T-helper 1 cell treated with Interleukin-12 subunit alpha and Interleukin-12 subunit beta and Interleukin-4 antibody, amounts not matched to agents 30 ng/mL and 1 ng/mL, for 36 hours (primary cell): ENCODE measurements at places on chromosomes 2 and 18. TPM values are rescaled to one million over a fixed set of nuclear protein-coding genes. Genes with fewer than 3 reads are reported as not detected.

The G6PC2 gene
- total RNA-seq, result not detected in 2 replicates

The FTCDNL1 gene
- total RNA-seq, result 0.71 and 1.0 TPM in 2 replicates

The ACMSD gene
- not detected in 2 replicates for total RNA-seq

The CD8B gene
- 1.0 and 2.8 TPM in 2 replicates for total RNA-seq

The SMYD5 gene
- 24.0 and 28.3 TPM in 2 replicates for total RNA-seq

The RPRM gene
- total RNA-seq, result 0.20 and 0.41 TPM in 2 replicates

The TUBA3D gene
- total RNA-seq, result not detected in 2 replicates

The TNFRSF11A gene
- 25.6 and 25.8 TPM in 2 replicates for total RNA-seq

The STON1 gene
- 1.5 and 1.6 TPM in 2 replicates for total RNA-seq

The TUBA4B gene
- total RNA-seq, result 0.17 TPM in 1 of 2 replicates, not detected in the other

The SULT1C4 gene
- not detected in 2 replicates for total RNA-seq

The PLGLB1 gene
- 1.8 and 4.0 TPM in 2 replicates for total RNA-seq

The SERPINB3 gene
- not detected in 2 replicates for total RNA-seq

The FAM237A gene
- total RNA-seq, result not detected in 2 replicates

The RTP5 gene
- total RNA-seq, result not detected in 2 replicates

The SLC23A3 gene
- 1.8 and 2.5 TPM in 2 replicates for total RNA-seq

The MAP2 gene
- not detected in 2 replicates for total RNA-seq

The CETN1 gene
- not detected in 2 replicates for total RNA-seq

The KIAA2012 gene
- not detected in 2 replicates for total RNA-seq

The TCF23 gene
- total RNA-seq, result 0.05 TPM in 2 replicates

The MATN3 gene
- total RNA-seq, result not detected in 2 replicates

The SYT4 gene
- not detected in 2 replicates for total RNA-seq

The SLC4A5 gene
- total RNA-seq, result 2.6 and 3.7 TPM in 2 replicates

The DGUOK gene
- 62.9 and 64.2 TPM in 2 replicates for total RNA-seq

The CPS1 gene
- total RNA-seq, result 0.34 and 0.61 TPM in 2 replicates

The AQP12A gene
- total RNA-seq, result not detected in 2 replicates

The KIF1A gene
- total RNA-seq, result 0.17 and 0.42 TPM in 2 replicates

The GAREM2 gene
- total RNA-seq, result 4.6 and 6.1 TPM in 2 replicates

The SNORC gene
- 1.2 TPM in 2 replicates for total RNA-seq

The FAM124B gene
- total RNA-seq, result 0.39 and 0.42 TPM in 2 replicates

The PMAIP1 gene
- 24.1 and 24.3 TPM in 2 replicates for total RNA-seq

The RAB17 gene
- not detected in 2 replicates for total RNA-seq

The AGBL5 gene
- 11.1 and 14.2 TPM in 2 replicates for total RNA-seq

The HOXD13 gene
- not detected in 2 replicates for total RNA-seq

The POTEF gene
- not detected in 2 replicates for total RNA-seq

The MEP1B gene
- 0.10 TPM in 1 of 2 replicates, not detected in the other for total RNA-seq

The CAPN13 gene
- not detected in 2 replicates for total RNA-seq

The NETO1 gene
- not detected in 2 replicates for total RNA-seq

The DCDC2C gene
- not detected in 2 replicates for total RNA-seq

The PRKAG3 gene
- total RNA-seq, result not detected in 2 replicates

The DSG4 gene
- not detected in 2 replicates for total RNA-seq

The FAM98A gene
- 38.2 and 52.9 TPM in 2 replicates for total RNA-seq

The ALPI gene
- total RNA-seq, result not detected in 2 replicates
